Occipital lobe (tissue), 3 donors: ENCODE measurements at places on chromosomes 13 and 19. TPM values are rescaled to one million over a fixed set of nuclear protein-coding genes. Genes with fewer than 3 reads are reported as not detected.

- DNase-seq, result no peak
Observed at GRCh38 chr19:11463391-11463790, 17.5 kb downstream of the ELAVL3 start.

- no peak for DNase-seq
Observed at GRCh38 chr13:28744091-28744536, 25.3 kb upstream of the SLC46A3 start.

CRTC1 gene
- 6.6 TPM for total RNA-seq

- peak; percentile 6 for DNase-seq
Observed at GRCh38 chr13:60329221-60329923, 67.6 kb upstream of the TDRD3 start.

DNA sequence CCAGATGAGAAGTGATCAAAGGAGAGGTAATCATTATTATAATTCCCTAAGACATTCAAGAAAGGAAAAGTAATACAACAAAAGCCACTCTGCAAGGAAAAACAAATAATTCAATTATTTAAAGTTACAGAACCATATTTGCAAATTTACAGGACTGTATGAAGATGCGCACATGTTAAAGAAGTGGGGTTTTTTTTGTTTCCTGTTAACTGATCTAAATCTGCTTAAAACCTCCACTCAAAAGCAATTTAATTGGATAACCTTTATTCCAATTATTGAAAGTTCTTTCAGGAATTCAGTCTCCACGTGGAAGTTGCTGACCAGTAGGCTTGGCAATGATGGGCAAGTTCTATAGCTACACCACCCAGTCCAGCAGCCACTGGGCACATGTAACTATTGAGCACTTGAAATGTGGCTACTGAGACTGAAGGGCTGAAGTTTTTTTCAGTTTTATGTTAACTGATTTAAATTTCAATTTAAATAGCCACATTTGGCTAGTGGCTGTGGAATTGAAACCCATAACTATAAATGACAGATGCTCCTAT is 232.3 kb downstream of the FGF14 start:
- DNase-seq, result no peak

GRCh38 chr19:15934332-15935078 is at the start of gene CYP4F11:
Gene CYP4F11, minus strand, starts transcription at chr19:15934529. Its CDS starts 121 bp downstream, at chr19:15934408.
- peak; percentile 22 for DNase-seq

DNA sequence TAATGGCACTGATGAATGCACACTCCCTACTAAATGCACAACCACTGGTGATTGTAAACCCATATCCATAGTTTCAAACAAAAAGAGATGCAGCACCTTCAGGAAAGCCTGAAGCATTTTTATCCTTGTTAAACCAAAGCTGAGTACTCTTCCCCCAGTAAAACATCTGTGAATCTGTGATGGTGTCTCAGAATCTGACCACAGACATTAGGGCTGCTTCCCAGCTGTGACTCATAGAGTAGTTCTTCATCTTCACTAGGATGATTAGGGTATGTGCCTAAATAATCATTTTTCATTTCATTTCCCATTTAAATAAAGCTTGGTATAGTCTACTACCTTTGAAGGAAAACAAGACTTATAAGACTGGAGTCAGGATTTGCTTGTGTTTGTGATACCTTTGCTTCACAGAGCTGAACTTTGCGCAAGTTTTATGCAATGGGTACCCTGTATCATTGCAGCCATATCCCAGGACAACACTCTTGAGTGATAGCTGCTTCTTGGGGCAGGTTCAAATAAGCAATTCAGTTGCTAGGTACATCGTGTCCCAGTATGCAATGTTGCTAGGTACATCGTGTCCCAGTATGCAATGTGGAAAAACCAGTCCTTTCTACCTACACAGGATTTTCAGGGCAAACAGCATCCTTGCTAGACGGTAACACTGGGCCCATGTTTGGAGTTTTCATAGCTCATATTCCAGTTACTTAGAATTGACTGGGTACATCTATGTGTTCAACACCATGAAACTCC is 277.1 kb downstream of the IRS2 start:
- no peak for DNase-seq

DNA sequence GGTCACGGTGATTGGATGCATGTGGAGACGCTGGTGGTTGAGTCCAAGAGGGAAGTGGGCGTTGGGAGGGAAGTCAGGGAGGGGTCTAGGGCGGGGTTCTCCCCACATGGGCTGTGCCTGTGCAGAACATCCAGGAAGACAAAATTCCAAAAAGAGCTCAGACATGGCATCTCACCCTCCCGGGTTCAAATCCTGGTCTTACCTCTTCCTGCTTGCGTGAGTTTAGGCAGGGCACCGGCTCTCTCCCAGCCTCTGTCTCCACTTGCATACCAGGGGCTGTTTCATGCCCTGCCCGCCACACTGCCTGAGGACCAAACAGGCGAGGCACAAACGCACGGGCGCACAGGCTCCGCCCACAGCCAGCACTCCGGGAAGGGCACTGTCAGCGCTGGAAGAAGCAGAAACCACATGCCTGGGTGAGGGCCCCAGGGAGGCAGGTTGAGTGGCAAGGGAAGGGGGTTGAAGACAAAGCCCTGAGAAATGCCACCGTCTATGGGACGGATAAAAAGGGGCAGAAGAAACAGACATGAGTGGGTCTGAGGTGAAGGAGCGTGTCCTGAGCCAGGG is 123.6 kb upstream of the SOX1 start:
- no peak for DNase-seq

DNA sequence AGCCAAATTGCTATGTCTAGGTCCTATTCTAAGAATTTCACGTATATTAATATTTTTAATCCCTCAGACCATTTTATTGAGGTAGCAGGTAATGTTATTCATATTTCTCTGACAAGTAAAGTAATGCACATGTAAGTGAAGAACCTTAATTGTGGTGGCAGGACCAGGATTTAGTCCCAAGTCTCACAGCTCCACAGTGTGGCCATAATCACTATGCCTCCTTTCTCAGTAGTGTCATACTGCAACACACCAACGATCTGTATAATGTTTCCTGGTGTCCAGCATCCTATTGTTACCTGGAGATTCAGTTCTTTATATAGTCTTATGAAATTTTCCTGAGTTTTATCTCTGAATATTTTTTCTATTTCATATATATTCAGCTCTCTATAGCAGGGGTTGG is 340.3 kb downstream of the OLFM4 start:
- no peak for DNase-seq

DNA sequence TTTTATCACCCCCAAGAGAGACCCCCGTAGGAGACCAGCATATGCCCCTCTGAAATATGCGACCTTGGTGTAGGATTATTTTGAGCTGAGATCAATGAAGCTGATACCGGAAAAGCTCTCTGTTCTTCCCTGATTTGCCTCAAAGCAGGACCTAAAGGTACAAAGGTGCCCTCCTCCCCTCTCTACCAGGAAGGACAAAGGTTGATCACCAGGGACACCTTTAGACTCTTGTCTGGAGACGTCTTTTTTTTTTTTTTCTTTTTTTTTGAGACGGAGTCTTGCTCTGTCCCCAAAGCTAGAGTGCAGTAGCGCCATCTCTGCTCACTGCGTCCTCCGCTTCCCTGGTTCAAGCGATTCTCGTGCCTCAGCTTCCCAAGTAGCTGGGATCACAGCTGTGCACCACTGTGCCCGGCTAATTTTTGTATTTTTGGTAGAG is 792 bp upstream of the PEX11G start:
- DNase-seq, result no peak
